Stimulated activated CD4-positive, alpha-beta T cell treated with anti-CD3 and anti-CD28 coated beads, Interleukin-1b, Interleukin-23, amount 100 ng/mL, for 24 hours (primary cell): ENCODE measurements at places on chromosomes 7 and 10.

- DNase-seq: no peak
These were observed 199.9 kb downstream of the GATA3 start for GRCh38 chr10:8254350-8254749.

GRCh38 chr10:11515596-11516430 lies 95.6 kb downstream of the USP6NL start:
- DNase-seq: peak; percentile 18

DNA sequence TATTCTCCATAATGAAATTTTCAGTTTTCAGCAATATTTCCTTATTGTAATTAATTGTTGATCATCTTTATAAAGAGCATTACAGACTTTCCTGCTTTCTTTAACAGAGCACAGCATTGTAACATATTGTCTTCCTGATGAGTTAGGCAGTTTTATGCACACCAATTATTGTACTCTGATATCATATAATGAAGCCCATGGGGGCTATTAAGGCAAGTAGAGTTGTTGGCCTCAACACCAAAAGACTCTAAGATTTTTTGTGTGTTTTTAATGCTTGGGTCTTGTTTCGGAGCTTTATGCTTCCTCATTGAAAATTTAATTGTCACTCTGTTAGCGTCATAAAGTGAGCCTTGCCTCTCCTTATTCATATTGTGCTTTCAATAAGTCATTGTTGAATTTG lies 49.2 kb upstream of the ARID5B start:
- DNase-seq: no peak

DNA sequence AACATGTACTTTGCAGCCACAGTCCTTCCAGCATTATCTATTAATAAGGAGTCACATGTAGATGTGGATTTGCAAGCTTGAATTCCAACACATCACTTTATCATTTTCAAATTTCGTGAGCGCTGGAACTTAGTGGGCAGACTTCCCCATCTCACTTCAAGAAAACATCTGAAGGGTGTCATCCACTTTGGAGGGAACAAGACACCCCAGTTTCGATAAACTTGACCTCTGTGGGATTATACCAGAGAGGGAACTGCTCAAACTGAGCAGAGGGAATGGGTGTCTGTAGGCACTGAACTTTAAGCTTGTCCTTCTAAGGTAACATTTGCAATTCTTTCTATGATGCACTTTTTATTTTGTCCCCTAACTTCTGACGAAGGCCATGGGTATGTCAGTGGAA lies 27.5 kb downstream of the ADRB1 start:
- DNase-seq: no peak

DNA sequence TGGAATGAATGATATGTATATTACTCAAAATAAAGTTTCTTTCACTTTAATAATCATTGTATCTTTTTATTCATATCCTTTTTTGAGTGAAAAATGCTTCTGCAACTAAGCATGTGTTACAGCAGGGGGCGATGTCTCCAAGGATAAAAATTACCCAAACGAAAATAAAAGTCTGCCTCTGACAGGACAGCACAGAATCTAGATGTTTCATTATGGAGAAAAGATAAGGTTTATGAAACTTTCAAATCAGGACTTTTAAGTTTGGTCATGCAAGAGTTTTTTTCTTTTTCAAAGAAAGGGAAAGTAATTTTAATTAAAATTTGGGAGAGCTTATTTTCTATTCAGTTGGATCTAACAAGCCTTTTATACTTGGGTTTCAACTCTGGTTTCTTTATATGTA lies 48.4 kb downstream of the TES start:
- no peak for DNase-seq

GRCh38 chr10:98602224-98602623 lies 155.5 kb upstream of the HPS1 start:
- no peak for DNase-seq

DNA sequence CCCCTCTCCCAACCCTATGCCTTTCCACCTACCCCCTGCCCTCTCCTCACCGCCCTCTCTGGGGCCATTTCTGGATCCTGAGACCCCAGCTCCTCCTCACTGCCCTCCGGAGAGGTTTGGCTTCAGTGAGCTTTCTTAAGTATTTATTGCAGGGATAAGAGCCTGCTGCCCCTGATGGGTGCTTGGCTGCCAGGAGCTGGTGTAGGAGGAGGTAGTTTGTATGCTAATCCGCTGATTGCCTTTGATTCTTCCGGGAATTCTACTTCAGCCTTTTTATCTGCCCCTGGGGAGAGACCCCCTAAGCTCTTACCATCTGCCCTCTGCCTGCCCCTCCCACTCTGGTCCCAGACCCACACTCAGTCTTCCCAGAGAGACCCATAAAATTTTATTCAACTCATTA lies 263.5 kb upstream of the PODXL start:
- no peak for DNase-seq

DNA sequence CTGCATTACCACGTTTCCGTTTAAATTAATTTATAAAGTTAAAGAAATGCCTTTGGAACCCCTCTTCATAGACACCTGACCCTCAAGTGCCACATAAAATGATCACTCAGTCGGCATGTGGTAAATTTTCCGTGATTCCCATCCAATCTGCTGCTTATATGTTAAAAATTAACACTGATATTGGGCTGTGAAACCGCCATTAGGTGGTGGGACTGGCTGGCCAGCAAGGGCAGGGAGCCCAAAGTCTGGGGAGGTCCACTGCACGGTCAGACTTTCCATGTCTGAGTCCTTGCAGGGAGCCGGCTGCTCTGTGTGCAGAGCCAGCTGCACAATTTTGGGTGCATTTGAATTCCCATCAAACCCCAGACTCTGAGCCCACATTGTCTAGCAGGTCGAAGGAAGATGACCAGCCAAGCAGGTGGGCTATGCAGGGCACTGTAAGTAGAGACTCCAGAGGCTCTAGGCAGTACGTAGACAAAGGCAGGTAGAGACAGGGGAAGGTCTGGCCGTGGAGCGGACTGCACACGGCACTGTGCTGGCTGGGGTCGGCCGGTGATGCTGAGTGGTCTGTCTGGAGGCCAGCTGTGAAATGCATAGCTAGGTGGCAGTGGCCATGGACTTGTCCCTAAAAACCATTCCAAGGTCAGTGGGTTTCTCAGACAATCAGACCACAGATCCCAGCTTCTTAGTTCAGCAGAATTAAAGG lies 122.9 kb downstream of the SH3PXD2A start:
- no peak for DNase-seq

DNA sequence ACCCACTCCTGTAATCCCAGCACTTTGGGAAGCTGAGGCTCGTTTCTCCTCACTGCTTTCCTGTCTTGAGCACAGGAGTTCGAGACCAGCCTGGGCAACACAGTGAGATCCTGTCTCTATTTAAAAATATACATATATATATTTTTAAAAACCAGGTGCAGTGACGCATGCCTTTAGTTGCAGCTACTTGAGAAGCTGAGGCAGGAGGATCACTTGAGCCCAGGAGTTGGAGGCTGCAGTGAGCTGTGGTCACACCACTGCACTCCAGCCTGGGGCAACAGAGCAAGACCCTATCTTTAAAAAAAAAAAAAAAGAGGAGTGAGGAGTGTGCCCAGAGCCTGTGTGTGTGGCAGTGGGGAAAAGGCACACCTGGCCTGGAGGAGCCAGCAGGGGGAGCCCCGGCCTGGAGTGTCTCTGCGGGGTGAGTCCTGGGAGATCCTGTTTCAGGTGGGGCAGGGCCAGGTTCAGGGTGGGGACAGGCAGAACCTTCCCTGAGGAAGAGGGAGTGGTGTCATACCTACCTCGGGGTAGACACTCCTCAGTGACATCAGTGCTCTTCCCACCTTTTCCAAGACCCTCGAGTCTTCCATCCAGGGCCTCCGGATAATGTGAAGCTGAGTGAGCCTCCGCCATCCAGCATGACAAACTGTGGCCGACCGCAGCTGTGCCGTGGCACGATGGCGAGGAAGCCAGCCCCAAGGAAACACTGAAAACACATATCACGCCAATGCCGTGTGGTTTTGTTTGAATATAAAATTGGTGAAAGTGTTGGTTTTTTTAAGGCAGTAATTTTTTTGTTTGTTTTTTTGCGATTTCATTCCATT lies 9.0 kb upstream of the ARPC1B start:
- no peak for DNase-seq

GRCh38 chr7:40058026-40058425 lies 76.4 kb downstream of the MPLKIP start:
- no peak for DNase-seq

DNA sequence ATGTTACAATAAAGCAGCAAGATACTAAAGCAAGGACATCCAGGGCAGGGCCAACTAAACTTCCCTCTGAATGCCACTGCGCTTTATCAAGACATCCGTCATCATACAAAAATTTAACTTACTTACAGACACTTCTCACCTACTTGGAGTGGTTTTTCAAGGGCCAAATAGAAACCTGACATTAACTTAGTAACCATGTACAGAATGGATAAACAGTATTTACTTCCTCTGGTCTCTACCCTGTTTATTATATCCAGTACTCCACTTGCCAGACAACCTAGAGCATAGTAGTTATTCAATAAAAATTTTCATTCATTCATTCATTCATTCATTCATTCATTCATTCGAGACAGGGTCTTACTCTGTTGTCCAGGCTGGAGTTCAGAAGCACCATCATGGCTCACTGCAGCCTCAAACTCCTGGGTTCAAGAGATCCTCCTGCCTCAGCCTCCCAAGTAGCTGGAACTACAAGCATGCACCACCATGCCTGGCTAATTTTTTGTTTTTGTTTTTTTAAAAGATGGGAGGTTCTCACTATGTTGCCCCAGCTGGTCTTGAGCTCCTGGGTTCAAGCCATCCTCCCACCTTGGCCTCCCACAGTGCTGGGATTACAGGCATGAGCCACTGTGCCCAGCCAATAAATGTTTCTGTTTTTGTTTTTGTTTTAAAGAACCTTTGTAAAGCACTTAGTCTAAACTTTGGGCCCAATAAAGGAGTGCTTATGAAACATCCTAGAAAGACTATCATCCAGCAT lies 19.0 kb downstream of the SMURF1 start:
- DNase-seq: no peak

- no peak for DNase-seq
These were observed 3.1 kb upstream of the TAS2R38 start for GRCh38 chr7:141976524-141977245.

DNA sequence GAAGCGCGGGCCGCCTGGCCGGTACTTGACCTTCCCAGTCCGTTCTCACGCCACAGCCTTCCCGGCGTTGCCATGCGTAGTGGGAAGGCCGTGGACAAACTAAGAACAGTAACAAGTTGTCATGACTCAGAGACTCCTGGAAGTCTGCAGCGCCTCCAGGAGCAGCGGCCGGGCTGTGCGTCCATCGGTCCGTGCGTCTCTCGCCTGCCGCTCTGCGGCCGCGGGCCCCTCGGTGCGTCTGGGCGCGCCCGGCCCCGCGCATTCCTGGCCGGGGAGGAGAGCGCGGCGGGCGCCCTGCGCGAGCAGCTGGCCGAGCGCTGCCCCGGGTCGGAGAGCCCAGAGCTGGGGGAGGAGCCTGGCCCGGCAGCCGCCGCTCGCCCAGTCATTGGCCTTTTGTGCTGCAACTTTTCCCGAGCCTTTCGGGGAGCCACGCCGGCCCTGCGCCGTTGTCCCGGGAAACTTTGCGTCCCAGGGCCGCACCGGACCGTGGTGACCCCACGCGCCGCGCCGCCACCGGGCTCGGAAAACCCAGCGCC lies 123.7 kb downstream of the TACC2 start:
- no peak for DNase-seq

- DNase-seq: no peak
These were observed 32.7 kb upstream of the ZNF438 start for GRCh38 chr10:31064348-31064747.

DNA sequence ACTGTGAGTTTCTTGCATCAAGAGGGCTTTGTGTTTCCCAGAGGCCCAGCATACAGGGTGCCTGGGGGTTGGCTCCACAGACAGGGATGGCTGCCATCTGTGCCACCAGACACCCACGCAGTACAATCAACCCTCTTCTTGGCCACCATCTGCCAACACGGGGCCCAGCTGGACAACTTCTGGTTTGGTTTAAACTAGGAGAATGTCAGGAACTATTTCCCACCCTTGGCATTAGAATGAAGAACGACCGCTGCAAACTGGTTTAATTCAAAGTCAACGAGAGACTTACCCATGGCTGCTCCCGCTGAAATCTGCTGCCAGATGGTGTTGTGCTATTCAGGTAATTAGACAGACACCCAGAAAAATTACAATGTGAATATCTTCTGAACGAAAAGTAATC lies 27.8 kb downstream of the NMT2 start:
- no peak for DNase-seq

- DNase-seq: no peak
These were observed 10.3 kb upstream of the AOC1 start for GRCh38 chr7:150842018-150842417.

DNA sequence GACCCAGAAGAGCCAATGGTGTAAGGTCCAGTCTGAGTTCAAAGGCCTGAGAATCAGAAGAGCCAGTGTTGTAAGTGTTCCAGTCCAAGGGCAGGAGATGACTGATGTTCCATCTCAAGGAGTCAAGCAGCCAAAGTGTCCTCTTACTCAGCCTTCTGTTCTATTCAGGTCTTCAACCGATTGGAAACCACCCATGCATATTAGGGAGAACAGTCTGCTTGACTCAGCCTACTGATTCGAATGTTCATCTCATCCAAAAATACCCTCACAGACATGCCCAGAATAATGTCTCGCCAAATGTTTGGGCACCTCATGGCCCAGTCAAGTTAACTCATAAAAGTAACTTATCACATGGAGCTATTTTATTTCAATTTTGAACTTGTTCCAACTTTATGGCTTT lies 2.9 kb upstream of the WDFY4 start:
- DNase-seq: no peak

DNA sequence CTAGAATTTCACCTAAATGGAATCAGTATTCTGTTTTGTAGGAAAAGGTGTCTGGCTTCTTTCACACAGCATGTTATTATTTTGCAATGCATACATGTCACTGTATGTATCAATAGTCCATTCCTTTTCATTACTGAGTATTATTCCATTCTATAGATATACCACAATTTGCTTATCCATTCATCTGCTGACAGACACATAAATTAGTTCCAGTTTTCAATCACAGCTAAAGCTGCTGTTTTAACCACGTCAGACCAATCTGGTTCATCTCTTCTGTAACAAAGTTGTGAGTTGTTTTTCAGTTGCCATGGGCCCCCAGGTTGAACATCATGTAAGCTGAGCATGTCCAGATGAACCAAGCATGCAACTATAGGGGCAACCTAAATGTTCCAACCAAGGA lies 282.1 kb upstream of the MKLN1 start:
- no peak for DNase-seq

- no peak for DNase-seq
These were observed 3.5 kb downstream of the GLCCI1 start for GRCh38 chr7:7972128-7972527.

DNA sequence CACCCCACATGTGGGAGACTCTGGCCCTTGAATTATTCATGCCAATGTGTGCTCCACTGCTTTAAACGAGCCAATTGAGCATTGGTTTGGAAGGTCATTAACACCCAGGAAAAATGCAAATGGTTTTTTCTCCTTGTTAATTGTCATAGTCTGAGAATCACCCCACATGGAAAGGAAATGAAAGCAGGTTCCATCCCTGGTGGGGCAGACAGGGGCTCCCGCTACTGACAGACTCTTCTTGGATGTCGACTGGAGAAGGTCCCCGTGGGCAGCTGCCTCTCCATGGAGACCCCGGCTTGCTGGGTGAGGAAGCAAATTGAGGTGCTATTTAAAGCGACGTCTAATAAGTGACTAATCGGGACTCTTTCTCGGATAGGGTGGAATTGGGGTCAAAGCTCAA lies 32.0 kb upstream of the EN2 start:
- no peak for DNase-seq
